ENCODE measurements at places on chromosomes 13 and 19.

DNA sequence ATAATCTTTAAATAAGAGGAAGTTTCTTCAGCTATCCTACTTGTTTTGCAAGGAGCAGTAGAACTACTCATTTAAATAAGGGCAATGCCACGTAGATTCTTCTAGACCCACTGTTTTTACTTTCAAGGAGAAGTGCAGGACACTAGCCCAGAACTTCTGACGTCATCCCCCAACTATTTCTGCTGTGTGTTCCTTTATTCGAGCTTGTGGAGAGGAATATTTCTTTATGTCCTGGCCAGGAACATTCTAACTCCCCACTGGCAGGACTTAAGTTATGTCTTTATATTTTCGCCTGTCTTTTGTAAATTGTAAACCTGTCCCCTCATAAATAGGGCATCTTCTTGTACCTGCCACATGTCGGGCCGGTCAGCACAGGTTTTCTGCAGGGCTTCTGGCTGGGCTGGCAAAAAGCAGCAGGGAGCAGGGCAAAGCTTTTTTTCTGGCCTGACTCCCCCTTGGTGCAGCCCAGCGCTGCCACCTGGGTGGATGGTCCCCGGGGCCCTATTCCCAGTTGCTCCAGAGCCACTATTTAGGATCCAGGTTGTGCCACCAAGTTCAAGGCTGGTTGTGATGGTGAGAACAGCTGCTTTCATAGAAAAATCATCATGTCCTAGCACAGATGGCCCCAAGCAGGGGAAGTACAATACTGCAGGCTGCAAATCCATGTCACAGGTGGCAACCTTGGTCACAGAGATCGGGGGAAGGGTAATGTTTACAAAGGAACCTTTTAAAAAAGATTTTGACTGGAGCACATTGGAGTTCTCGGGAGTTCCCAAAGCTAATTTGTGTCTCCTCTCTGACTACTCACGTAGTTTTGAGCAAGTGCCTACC is 1.8 kb downstream of the MBNL2 start:
- DNase-seq, result no peak

DNA sequence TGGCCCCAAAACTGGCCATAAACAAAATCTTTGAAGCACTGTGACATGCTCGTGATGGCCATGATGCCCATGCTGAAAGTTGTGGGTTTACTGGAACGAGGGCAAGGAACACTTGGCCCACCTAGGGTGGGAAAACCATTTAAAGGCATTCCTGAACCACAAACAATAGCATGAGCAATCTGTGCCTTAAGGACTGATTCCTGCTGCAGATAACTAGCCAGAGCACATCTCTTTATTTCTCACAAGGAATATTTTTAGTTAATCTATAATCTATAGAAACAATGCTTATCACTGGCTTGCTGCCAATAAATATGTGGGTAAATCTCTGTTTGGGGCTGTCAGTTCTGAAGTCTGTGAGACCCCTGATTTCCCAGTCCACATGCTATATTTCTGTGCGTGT is 10.3 kb upstream of the ZNF726 start:
- DNase-seq, result no peak

DNA sequence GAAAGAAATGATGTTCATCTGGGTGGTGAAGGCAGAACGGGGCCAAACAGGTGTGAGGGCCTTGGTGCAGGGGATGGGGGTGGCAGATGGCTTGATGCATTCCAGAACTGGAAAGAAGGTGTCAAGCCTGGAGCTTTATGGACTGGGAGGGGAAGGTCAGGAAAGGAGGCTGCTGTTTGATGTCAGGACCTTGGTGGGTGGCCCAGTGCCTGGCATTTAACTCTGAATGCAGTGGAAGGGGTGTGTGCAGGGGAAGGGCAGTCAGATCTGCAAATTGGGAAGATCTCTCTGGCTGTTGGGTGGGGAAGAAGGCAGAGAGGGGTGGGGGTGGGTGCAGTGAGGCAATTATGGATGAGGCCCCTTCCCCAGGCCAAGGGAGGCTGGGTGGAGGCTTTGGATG is 11.7 kb downstream of the KCTD15 start:
- no peak for DNase-seq

DNA sequence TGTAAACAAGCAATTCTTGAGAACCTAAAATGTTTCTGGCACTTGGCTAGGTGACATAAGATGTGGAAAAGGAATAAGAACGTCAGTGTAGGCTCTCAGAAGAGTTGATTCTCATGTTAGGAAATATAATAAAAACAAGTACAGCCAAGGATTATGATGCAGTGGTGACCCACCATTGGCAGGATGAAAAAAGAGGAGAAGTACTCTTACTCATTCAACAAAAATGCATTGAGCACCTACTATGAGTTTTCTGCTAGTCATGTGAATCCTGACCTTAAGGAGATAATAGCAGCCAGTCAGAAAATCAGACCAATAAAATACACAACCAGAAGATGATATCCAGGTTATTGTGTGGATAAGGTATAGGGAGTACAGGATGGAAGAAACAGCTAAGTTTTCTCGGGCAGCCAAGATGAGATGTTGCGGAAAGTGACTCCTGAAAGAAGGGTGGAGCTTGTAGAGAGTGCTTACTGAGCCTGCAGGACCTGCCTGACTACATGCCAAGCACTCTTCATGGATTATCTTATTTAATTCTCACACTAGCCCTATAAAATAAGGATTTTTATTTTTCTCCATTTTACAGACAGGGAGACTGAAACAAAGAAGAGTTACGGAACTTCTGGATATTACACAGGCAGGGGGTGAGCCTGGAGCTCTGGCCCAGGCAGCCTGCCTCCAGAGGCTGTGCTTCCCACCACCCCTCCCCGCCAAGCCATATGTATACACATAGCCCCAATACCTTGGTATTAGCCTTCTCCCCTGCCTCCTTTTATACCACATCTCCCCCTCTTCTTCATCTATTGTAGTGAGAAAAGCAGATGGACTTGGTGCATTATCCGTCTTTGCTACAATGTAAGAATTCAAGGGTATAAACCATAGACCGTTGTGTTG is 58.0 kb downstream of the TGDS start:
- DNase-seq, result no peak

- DNase-seq, result no peak
Measured at GRCh38 chr13:38980750-38981078, 9.9 kb downstream of the STOML3 start.

GRCh38 chr13:99911965-99912566 is 59.5 kb downstream of the ZIC5 start:
- DNase-seq, result no peak

DNA sequence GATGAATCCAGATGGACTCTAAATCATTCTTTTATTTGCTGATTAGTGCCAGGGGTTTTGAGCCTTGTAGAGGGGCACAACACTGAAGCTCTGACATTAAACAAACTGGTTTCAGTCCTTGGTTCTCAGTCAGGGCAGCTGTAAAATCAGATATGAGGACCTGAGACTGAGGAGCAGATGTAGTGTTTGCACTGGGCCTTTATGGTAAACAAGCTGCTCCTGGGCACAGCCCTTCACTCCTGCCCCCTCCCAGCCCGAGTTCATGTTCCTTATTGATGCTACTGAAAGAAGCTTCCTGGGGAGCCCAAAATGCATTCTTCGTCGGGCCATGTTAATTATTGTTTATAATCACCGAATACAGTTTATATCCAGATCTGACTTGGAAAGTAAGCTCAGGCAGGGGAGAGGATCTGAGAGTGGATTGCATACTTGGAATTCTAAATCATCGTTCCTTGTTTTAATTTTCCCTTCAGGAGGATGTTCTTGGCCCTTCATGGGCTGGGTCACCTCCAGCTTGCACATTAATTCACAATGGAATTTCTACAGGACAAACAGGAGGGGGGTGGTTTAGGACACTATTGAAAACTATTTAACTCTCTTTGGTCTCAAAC is 213.5 kb downstream of the FGF9 start:
- DNase-seq, result no peak

DNA sequence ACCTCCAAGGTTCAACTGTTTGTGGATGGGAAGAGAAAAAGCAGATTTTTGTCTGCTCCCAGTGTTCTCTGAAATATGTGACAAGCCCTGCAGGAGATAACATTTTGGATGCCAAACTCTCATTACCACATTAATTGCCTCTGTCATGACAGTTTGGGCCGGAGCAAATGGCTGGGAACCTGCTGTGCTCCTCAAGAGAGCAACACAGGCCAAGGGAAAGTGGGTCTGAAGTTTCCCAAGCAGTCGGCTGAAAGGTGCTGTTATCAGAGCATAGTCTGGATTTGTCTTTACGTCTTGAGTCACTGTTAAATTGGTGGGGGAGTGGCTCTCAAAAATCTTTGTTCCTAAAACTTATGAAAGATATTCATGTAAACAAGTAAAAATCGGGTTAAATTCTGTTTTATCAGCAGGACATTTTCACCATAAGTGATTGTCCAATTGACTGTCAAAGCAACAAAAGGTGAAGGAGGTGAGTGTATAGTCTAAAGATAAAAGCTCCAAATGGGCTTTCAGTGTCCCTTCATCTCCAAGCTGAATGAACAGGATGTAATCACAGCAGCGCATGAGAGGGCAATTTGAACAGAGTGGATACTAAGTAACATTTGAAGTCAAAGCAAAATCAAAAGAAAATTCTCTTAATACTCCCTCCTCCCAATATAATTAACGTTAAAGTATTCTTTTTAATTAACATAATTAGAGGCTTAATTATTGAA is 844.8 kb downstream of the PCDH17 start:
- no peak for DNase-seq

DNA sequence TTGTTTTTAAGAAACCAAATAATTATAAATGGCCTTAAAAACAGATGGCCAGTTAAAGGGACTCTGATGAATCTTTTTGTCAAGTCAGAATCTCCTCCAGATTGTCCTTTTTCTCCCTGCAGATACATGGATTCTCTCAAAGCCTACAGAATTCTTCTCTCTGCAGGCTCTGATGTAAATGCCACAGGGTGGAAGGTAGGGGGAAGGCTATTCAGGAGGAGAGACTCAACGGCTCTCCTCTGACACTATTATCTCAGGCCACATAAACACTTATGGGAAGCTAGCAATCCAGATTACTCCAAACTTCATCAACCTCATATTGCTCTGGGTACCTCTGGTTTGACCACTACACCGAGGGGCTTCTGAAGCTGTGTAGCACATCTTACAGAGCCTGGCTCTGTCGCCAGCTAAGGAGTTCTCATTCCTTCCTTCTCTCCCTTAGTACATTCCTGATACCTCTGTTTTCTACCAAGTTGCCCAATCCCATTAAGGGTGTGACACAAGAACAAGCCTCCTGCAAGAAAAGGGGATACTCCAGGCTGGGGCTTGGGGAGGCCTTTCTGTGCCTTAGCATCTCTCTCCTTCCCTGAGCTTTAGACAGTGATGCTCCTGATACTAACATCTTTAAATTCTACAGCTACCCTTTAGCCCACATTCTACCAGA is 14.9 kb downstream of the LCP1 start:
- no peak for DNase-seq

DNA sequence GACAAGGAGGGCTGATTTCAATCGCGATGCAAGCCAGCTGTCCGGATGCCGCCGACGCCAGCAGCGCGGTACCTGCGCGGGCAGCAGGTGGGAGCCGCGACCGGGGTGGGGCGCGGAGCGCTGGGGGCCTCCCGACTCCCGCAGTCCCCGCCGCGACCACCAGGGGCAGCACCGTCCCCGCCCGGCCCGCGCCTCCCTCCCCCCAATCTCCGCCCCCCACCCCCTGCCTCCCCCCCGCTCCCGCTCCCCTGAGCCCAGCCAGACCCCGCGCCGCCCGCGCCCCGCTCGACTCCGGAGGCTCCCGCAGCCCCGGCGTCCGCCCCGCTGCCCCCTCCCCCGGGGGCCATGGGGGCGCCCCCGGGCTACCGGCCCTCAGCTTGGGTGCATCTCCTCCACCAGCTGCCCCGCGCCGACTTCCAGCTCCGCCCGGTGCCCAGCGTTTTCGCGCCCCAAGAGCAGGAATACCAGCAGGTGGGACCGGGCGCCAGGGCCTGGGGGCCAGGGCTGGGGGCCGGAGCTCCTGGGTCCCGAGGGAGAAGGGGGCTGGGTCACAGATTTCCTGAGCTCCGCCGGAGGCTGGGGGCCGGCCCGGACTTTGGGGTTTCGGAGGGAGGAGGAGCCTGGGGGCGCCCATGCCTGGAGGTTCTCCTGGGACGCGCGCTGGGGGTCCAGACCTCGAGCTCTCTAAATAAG is at the start of gene TTYH1:
Gene TTYH1, plus strand, starts transcription at position 257 of the 693 bp plus-strand sequence. Its CDS starts 89 bp downstream, at position 346.
- no peak for DNase-seq

DNA sequence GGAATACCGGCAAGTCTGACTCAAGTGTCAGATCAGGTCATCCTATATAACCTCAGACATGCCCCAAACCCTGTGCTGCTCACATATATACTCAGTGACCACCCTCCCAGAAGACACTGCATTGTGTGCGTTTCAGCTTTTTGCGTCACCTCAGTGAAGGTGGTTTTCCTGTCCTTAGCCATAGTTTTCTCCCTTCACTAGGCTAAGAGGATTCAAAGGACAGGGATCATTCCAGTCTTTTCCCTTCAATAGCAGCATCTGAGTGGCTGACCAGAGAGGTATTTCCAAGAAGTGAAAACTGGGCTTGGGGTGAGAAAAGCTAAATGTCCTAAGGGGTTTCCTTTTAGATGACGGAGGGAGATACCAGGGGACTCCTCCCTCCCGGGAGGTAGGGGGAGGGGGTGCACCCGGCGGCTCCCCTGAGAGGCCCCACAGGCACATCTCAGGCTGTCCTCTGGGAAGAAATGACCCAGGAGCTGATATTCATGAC is 12.7 kb upstream of the OR10H1 start:
- DNase-seq, result no peak

DNA sequence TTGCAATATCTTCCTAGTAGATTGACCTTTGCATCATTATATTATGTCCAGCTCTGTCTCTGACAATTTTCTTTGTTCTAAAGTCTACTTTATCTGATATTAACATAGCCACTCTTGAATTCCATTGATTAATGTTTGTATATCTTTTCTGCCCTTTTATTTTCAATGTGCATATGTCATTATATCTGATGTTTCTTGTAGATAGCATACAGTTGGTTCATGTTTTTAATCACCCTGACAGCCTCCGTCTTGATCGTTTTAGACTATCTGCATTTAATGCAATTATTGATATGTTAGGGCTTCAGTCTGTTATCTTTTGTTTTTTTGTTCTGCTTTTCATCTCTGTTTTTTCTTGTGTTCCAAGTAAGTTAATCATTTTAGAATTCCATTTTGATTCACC is 159.8 kb downstream of the ENOX1 start:
- no peak for DNase-seq

DNA sequence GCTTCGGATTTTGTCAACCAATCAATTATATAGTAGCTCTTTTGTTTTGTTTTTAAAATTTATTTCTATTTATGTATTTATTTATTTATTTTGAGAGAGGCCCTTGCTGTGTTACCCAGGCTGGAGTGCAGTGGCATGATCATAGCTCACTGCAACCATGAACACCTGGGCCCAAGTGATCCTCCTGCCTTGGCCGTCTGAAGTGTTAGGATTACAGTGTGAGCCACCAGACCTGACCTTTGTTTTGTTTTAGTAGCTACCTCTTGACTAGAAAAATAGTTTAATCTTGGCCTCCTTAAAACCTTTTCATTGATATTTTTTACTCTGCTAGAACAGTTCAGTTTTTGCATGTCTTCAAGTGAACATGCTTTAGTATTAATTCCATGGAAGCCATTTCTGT is 15.1 kb downstream of the GARRE1 start:
- DNase-seq, result no peak

GRCh38 chr13:42001580-42001979 is 40.7 kb upstream of the VWA8 start:
- no peak for DNase-seq

- DNase-seq, result no peak
Measured at GRCh38 chr13:108781312-108781711, 151.9 kb downstream of the MYO16 start.
